ENCODE measurements at places on chromosomes 16 and 17. TPM values are rescaled to one million over a fixed set of nuclear protein-coding genes. Genes with fewer than 3 reads are reported as not detected.
A peak's percentile ranks its signal among the peaks of the same experiment; 100 is the strongest.

ECI1 gene
- 197 TPM for total RNA-seq

ATMIN gene
- 25.9 TPM for total RNA-seq

DNA sequence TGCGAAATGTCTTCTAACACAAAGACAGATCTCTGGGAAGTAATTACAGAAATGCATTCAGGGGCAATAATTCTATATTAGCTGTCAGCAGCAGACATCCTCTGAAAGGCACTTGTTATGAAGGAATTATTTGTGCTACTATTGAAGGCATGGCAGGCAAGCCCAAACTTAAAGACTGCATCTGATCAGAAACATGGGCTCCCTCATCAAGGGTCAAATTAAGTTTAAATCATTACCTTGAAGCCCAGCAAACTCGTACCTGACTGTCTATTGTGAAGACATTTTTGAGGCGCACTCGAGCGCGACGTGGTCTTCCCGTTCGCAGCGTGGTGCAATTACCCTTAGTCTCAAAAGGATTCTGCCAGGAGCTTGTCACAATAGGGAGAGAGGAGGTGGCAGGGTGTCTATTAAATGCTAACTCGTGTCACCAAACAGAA lies 110.6 kb downstream of the ZNF423 start:
- DNase-seq: no peak
- H3K4me1 ChIP-seq: no peaks in the 10 kb centered on the region
- no peaks in the 10 kb centered on the region for H3K27me3 ChIP-seq
- H3K4me3 ChIP-seq: no peak overlapping the region

GRCh38 chr17:78820841-78821240 lies 19.8 kb downstream of the USP36 start:
- H3K27me3 ChIP-seq: no peaks in the 10 kb centered on the region
- H3K36me3 ChIP-seq: peaks cover 59% of the 10 kb centered on the region
- H3K4me1 ChIP-seq: no peaks in the 10 kb centered on the region
- H3K27ac ChIP-seq: no peak overlapping the region
- DNase-seq: no peak

DNA sequence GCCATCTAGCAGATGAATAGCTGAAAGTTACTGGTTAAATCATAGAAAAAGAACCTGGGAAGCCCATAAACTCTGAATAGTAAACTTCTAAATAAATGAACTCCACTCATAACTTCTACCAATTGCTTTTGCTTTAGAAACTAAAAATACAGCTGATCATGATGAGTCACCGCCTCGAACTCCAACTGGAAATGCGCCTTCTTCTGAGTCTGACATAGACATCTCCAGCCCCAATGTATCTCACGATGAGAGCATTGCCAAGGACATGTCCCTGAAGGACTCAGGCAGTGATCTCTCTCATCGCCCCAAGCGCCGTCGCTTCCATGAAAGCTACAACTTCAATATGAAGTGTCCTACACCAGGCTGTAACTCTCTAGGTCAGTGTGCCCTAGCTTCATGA lies 9.7 kb downstream of the KAT7 start:
- peaks cover 63% of the 10 kb centered on the region for H3K36me3 ChIP-seq
- H3K27ac ChIP-seq: peak overlapping the region; percentile 25
- H3K4me1 ChIP-seq: no peaks in the 10 kb centered on the region
- no peak overlapping the region for H3K4me3 ChIP-seq
- no peak for DNase-seq

GRCh38 chr17:37844158-37844976 lies 79.8 kb upstream of the TBC1D3K start:
- no peaks in the 10 kb centered on the region for H3K4me1 ChIP-seq
- H3K27me3 ChIP-seq: peaks cover 10% of the 10 kb centered on the region
- H3K4me3 ChIP-seq: no peak overlapping the region
- DNase-seq: peak; percentile 53
- H3K36me3 ChIP-seq: no peaks in the 10 kb centered on the region
- H3K27ac ChIP-seq: no peak overlapping the region

GRCh38 chr16:59202233-59202862 lies 468.2 kb upstream of the GOT2 start:
- no peaks in the 10 kb centered on the region for H3K4me1 ChIP-seq
- no peak for DNase-seq
- no peak overlapping the region for H3K4me3 ChIP-seq
- H3K27ac ChIP-seq: no peak overlapping the region
- H3K27me3 ChIP-seq: no peaks in the 10 kb centered on the region
- H3K36me3 ChIP-seq: no peaks in the 10 kb centered on the region

DNA sequence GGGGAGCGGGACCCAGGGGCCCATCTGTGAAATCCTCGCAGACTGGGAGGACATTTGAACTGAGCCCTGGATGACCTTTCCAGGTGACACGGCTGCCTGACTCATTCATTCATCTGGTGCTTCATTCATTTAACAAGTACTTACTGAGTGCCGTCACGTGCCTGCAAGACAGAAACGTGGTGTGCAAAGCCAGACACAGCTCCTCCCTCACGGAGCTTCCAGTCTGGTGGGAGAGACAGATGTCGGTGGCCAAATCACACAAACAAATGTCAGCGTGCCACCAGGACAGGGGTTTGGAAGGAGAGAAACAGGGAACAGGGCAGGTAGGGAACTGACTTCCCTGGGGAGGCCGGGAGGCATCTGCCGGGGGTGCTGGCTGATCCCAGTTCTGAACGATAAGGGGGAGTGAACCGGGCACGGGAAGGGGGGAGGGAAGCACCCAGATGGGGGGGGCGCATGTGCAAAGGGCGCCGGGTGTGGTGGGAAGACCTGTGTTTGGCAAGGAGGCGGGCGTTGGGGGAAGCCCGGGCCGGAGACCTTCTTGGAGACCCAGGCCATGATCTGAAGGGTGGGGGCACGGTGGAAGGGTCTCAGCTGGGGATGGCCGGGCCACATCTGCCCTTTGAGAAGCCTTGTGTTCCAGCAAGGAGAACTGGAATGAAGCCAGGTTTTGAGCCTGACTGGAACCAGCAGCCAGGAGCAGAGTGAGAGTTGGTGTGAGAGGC lies 93.6 kb upstream of the CIBAR2 start:
- peak overlapping the region; percentile 92 for H3K27ac ChIP-seq
- DNase-seq: peak; percentile 52
- no peak overlapping the region for H3K4me3 ChIP-seq

- H3K4me3 ChIP-seq: no peak overlapping the region
- peak; percentile 80 for DNase-seq
- H3K27me3 ChIP-seq: no peaks in the 10 kb centered on the region
- no peaks in the 10 kb centered on the region for H3K36me3 ChIP-seq
- H3K27ac ChIP-seq: no peak overlapping the region
- peaks cover 6% of the 10 kb centered on the region for H3K4me1 ChIP-seq
These were observed 9.4 kb upstream of the TOM1L1 start for GRCh38 chr17:54891176-54891821.

DNA sequence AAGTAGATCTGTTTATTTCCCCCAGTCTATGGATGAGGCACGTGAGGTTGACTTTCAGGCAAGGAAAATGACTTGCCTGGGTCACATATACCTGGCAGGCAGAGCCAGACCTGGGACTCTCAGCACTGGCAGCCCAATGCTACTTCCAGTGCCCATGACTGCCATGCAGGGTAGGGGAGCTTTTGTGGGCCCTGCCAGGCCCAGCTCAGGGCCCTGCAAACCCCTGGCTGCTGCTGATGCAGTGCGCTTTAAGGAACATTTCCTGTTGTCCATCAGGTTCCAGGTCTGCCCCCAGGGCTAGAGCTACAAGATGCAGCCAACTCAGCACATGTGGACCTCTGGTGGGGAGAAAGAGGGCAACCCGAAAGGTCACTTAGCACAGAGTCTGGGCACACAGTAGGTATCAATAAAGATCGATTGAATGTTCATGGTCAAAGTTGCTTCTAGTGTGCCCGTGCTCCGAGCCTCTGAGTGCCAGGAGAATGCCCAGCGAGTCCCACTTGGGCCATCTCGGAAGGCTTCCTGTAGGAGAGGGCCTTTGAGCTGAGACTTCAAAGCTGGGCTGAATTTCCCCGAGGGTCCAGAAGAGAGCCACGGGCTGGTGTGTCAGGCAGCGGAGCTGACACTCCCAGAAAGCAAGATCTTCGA lies 513 bp upstream of the TBX21 start:
- H3K4me3 ChIP-seq: peak overlapping the region; percentile 41
- H3K36me3 ChIP-seq: no peaks in the 10 kb centered on the region
- no peak overlapping the region for H3K27ac ChIP-seq
- peaks cover 70% of the 10 kb centered on the region for H3K27me3 ChIP-seq
- DNase-seq: no peak

DNA sequence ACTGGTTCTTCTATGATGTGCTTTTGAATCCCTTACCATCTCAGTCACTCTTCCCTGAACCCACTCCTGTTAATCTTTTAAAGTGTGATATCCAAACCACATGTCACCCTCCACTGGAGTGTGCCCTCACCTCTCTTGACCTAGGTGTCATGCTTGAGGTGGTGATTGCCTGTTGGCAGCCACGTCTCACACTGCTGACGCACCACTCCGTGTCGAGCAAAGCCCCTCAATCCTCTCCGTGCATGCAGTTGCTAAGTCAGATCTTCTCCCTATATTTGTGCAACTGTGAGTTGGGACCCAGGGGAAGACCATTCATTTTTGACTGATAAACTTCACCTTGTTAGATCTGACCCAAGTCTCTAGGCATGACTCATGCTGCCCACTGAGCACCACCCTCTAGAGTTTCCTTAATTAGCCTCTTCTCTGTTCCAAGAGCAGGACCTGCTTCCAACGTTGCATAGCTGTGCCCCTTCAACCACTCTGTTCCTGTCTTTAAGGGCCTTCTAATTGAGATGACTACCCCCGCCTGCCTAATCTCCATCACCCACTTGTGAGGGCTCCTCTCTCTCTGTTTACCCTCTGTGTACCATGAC lies 2.7 kb downstream of the MYH13 start:
- no peaks in the 10 kb centered on the region for H3K4me1 ChIP-seq
- peaks cover 11% of the 10 kb centered on the region for H3K27me3 ChIP-seq
- no peak overlapping the region for H3K4me3 ChIP-seq
- DNase-seq: peak; percentile 8
- no peaks in the 10 kb centered on the region for H3K36me3 ChIP-seq

GRCh38 chr17:12590417-12590816 lies 75.3 kb upstream of the MYOCD start:
- peaks cover 8% of the 10 kb centered on the region for H3K4me1 ChIP-seq
- H3K27ac ChIP-seq: no peak overlapping the region
- no peak overlapping the region for H3K4me3 ChIP-seq
- H3K27me3 ChIP-seq: no peaks in the 10 kb centered on the region
- no peaks in the 10 kb centered on the region for H3K36me3 ChIP-seq

DNA sequence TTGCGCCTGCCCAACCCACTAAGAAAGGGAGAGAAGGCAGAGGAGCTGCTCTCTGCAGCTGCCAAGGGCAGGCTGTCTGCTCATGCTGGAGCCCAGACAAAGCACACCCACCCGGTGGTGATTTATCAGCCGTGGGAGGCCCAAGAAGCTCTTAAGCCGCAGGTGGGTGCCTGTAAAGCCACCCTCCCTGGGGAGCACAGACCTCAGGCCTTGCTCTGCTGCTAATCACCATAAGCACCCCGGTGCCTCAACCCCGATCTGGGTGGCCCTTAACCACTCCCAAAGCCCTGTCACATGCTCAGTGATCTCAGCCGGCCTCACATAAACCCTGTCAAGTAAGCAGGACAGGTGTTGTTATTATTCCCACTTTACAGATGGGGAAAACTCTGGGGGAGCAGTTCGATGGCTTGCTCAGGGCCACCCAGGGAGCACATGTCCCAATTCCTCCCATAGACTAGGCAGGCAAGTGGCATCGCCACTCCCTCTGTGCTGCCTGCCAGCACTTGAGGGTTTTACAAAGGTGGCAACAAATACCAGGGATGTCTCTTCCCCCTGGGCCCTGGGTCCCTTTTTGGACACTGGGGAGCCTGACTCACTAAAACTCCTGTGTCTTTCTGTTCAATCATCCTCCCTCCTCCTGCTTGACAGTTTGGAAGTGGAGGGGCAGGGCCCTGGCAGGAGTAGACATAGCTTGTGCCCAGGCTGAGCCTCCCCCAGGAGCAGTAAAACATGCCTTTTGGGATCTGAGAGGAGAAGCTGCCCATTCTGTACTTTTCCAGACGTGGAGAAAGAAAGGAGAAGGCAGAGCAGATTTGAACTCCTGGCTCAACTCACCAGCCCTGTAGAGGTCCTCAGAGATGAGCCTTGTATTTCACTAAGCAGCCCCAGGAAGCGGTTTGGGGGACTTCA lies 299.3 kb downstream of the SOX9 start:
- H3K4me3 ChIP-seq: no peak overlapping the region
- no peak for DNase-seq
- no peaks in the 10 kb centered on the region for H3K36me3 ChIP-seq

DNA sequence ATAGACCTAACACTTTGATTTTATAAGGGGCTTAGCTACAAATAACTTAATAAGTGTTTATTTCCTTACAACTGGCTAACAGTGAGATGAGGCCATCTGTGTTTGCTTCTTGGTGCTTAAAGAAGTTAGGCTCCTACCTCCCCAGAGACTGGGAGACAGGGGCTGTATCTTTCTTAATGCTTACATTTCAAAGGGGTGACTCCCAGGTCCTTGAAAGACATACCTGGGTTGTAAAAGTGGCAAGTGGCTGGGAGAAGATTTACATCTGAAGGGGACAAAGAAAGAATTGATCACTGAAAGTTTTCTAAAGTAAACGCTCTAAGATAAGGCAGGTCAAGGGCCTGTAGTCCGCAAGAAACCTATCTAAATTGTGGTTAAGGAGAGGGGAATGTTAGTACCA lies 196.8 kb downstream of the CNTNAP4 start:
- peaks cover 3% of the 10 kb centered on the region for H3K27me3 ChIP-seq
- H3K36me3 ChIP-seq: no peaks in the 10 kb centered on the region
- DNase-seq: no peak
- H3K27ac ChIP-seq: no peak overlapping the region
- H3K4me3 ChIP-seq: no peak overlapping the region
- H3K4me1 ChIP-seq: no peaks in the 10 kb centered on the region

DNA sequence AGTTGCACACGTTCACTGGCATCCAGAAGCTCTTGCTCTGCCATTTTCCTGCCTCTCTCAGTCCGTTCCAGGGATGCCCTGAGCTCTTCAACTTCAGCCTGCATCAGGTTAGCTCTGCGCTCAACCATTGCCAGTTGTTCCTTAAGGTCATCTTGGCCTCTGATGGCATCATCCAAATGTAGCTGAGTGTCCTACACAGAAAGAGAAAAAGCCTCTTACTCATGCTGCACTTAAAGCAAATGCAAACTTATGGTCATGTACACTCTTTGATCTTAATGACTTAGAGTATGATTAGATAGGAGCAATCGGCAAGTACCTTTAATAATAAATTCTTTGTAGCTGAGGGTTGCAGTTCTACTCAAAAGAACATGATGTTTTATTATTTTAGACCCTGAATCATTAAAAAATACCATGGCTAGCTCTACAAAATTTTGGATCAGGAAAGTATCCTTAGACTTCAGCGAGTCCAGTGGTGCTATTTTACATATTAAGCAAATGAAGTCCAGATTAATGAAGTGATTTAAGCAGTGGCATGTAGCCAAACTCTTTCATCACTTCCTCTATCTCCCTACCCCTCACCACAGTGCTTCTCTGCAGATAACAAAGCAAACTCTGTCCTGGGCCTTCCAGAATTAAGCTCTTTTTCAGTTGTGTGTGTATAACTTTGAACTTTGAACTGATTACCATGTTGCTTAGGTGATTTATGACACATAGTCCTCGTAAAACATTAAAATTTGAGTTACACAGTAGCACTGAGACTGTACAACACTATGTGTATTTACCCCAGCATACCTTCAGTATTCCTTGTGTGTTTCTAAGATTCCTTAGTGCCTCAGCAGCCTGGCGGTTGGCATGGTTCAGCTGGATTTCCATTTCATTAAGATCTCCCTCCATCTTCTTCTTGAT lies 22.1 kb downstream of the MYH4 start:
- no peak for DNase-seq
- no peak overlapping the region for H3K27ac ChIP-seq
- no peak overlapping the region for H3K4me3 ChIP-seq
- H3K27me3 ChIP-seq: no peaks in the 10 kb centered on the region
- no peaks in the 10 kb centered on the region for H3K4me1 ChIP-seq
- no peaks in the 10 kb centered on the region for H3K36me3 ChIP-seq
